ENCODE measurements at places on chromosomes 5 and 9. TPM values are rescaled to one million over a fixed set of nuclear protein-coding genes. Genes with fewer than 3 reads are reported as not detected.

DNA sequence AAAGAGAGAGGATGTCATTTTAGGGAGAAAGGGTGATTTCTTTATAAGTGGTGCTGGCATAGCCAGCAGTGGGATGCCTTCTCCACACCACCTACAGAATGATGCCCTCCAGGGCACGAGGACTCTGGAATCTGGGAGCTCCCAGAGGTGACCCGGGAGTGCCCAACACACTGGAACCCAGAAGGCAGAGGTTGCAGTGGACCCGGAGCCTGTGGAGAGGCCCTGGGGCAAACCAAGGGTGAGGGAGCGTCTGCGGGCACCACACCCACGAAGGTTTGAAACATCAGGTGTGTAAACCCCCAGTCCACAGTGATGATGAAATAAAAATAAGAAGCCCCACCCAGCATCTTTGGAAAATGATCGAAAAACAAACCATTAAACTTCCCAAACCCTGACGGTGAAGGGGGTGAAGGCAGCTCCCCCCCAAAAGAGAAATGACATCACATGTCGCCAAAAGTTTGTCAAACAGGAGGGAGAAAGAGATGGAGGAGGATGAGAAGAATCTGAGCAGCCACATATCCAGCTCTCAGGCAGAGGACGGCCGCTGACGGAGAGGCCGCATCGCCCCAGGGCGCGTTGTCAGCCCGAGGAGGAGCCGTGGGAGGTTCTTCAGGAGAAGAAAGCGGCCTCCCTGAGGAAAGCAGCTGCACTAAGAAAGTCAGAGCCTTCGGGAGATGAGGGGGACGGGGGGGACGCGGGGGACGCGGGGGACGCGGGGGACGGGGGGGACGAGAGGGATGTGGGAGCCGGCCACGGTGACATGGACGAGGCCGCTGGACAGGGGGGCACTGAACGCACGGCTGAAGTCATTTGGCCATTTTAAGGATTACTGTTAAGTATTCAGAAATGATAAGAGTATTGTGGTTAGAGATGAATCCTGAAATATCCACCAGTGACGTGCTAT is 43.1 kb upstream of the NSMF start:
- DNase-seq = no peak

CFAP90 gene
- 0.33 TPM for total RNA-seq

GRCh38 chr9:22160221-22160620 is 151.1 kb upstream of the CDKN2B start:
- no peak for DNase-seq

- DNase-seq = no peak
Measured at GRCh38 chr5:149765932-149766331, 35.8 kb downstream of the PPARGC1B start.

DNA sequence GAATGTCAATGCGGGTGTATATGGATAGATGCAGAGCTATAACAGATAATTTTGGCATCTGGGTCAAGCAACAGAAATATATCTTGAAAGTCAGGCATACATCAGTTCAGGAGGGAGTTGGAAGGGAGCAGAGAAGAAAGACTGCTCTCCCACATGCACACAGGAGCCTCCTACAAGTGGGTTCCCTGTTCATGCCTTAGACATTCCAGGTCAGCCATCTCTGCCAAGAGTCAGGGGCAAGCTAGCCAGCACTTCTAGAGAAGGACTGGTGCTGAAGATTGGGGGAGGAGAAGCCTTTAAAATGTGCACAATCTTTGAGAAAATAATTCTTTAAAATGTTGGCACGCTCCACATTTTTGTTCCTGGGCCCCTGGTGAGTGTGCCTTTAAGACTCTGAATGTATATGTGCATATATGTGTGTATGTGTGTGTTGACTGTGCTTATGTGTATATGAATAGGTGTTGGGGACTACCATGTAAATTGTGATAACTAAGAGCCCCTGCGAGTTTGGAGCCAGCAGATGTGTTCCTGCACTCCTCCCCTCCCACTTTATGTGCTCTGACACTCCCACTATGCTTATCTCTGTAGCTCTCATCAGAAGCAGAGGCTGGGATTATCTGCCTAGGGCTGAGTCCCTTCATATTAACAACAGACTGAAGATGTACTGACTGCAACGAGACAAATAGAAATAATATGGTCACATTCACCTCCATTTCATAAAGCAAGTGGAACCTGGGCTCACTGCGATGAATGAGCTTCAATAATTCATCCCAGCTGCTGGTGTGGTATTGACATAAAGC is 21.5 kb upstream of the DELE1 start:
- DNase-seq = no peak

DNA sequence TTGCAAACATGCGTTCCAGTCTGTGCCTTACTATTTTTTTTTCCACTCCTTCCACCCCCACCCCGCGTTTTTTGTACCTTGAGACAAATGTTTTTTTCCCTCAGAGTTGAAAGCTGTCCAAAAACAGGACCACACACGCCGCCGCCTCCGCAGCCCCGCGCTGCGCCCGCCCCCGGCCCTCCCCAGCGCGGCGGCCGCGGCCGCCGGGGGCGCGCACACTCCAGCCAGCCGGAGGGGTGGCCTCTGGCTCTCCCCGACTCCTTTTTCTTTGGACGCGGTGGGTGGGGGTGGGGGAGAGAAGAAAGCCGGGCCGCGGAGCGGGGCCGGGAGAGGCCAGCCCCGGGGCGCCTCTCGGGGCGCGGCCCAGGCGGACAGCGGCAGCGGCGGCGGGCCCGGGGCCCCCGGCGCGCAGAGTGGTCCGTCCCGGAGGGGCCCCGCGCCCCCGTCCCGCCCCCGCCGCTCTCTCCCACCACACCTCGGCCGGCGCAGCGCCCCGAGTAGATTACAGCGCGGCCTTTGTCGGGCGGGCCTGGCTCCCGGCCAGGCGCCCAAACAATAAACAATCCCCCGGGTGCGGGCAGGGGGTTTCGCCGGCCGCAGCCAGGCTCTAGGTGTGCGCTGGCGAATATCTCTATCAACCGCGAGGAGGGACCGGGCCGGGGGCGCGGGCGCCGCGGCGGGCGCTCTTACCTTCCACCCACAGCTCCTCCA is 10.9 kb downstream of the PTCH1 start:
- peak; percentile 66 for DNase-seq
